ENCODE measurements at places on chromosomes 7 and 10. TPM values are rescaled to one million over a fixed set of nuclear protein-coding genes. Genes with fewer than 3 reads are reported as not detected.

LIPN gene
- 5.8 TPM for total RNA-seq

SAP25 gene
- total RNA-seq = not detected

SNX10 gene
- total RNA-seq = 1.0 TPM

IGFBP1 gene
- total RNA-seq = not detected

PILRA gene
- under 0.01 TPM for total RNA-seq

RBM20 gene
- under 0.01 TPM for total RNA-seq

EVX1 gene
- not detected for total RNA-seq

PPP1R9A gene
- 0.34 TPM for total RNA-seq

LRRC17 gene
- 0.28 TPM for total RNA-seq

GCK gene
- total RNA-seq = 0.34 TPM

CISD1 gene
- total RNA-seq = 25.1 TPM

LFNG gene
- total RNA-seq = 6.2 TPM

FKBP6 gene
- total RNA-seq = not detected

LIPJ gene
- total RNA-seq = under 0.01 TPM

GTF2IRD2 gene
- total RNA-seq = 2.4 TPM

TYW1B gene
- 9.2 TPM for total RNA-seq

AGBL3 gene
- 1.0 TPM for total RNA-seq
